ENCODE measurements at places on chromosomes 2 and 18. TPM values are rescaled to one million over a fixed set of nuclear protein-coding genes. Genes with fewer than 3 reads are reported as not detected.

TFPI gene
- total RNA-seq, result 19.2 TPM

CABYR gene
- total RNA-seq, result 0.47 TPM

HADHB gene
- total RNA-seq, result 166 TPM

LRRC30 gene
- not detected for total RNA-seq

CNTNAP5 gene
- 0.08 TPM for total RNA-seq

SOX11 gene
- not detected for total RNA-seq

POTEJ gene
- 0.15 TPM for total RNA-seq

FAM237A gene
- total RNA-seq, result not detected

RHOB gene
- total RNA-seq, result 141 TPM

IL1A gene
- total RNA-seq, result 0.17 TPM

FOXD4L1 gene
- 0.27 TPM for total RNA-seq
